ENCODE measurements at places on chromosomes 3 and 15.

DNA sequence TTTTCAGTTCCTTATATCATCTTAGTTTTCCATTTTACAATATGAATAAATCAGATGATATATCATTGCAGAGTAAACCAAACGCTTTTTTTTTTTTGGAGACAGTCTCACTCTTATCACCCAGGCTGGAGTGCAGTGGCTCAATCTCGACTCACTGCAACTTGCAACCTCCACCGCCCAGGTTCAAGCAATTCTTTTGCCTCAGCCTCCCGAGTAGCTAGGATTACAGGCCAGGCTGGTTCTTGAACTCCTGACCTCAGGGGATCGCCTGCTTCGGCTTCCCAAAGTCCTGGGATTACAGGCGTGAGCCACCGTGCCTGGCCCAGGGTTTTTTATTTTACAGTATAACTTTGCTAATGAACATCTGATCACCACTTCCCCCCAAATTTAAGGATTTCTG, 5.9 kb upstream of the EBLN2 start:
- DNase-seq = no peak

GRCh38 chr3:170811515-170811914, 58.5 kb downstream of the RPL22L1 start:
- no peak for DNase-seq

DNA sequence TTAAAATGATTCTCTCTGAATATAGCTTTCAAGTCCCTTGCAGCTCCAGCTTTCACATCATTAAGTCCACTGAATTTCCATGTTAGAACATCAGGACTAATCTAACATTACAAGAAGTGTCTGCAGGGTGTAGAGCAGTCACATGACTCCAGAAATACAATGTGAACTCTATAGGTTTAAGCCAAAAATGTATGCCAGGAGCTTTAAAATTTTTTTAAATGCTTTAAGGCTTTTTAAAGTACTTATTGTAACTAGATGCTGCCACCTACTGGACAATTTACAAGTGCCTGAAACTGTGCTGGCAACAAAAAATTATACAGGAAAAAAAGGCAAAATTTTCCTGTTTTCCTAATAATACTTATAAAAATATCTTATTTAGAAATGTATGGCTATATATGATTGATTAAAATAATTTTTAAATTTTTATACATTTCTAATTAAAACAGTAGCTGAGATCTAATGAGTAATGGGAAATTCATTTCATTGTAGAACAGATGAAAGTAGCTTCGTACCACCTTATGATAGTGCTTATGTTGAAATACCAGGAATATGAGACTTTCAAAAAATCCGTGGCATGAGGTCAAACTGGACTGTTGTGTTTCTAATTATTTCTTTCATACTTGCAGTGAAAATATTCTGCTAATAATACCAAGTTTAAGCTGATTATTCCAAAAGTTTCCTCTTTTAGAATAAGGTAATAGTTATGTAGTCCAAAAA, 25.7 kb downstream of the FSIP1 start:
- peak; percentile 58 for DNase-seq

DNA sequence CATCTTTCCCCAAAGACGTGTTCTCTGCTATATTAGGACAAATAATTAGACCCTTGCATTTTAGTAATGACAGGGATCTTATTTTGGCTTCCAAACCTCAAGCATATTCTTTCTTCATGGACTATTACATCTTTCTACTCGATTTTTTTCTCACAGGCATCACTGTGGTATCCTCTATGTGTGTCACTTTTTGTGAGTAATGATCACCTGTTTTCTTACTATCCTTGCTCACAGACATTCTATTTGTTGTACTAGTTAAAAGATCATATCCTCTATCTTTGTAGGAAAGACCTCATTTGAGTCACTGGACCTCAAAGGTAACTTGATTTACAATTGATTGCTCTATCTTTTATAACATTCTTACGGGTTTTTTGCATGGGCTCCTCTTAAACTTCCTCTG, 6.8 kb downstream of the C3orf80 start:
- DNase-seq = no peak

DNA sequence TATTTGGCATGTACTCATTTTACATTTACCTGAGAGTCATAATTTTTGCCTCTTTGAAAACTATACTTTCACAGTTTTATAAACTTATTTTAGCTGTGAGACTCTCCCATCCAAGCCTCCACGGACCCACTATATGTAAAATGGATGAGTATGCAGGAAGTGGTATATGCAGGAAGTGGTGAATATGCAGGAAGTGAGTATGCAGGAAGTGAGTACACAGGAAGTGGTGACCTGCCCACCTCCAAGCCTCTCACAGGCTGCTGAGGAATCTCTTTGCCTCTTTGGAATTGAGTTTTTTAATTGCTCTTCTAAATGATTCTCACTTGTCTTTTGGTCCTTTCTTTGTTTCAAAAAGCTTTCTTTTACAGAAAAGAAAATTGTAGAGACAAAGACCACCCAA, 85.2 kb downstream of the KBTBD8 start:
- peak; percentile 61 for DNase-seq

DNA sequence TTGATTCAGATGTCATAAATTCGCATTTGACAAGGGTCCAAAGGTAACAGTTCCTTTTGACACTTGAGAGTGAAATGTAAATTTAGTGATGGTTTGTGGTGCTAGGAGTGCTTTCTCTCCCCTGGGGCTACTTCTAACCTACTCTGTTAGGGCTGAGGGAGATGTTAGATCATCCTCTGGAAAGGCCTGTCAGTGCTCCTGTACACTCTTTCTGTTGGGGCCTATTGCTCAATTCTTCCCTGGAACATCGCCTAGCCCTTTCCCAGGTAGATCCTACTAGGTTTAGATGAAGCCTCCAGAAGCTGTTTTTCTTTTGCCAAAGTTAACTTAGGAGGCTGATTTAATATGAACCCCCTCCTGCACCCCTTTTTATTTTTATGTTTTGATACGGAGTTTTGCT, 1.4 kb downstream of the PCCB start:
- no peak for DNase-seq

DNA sequence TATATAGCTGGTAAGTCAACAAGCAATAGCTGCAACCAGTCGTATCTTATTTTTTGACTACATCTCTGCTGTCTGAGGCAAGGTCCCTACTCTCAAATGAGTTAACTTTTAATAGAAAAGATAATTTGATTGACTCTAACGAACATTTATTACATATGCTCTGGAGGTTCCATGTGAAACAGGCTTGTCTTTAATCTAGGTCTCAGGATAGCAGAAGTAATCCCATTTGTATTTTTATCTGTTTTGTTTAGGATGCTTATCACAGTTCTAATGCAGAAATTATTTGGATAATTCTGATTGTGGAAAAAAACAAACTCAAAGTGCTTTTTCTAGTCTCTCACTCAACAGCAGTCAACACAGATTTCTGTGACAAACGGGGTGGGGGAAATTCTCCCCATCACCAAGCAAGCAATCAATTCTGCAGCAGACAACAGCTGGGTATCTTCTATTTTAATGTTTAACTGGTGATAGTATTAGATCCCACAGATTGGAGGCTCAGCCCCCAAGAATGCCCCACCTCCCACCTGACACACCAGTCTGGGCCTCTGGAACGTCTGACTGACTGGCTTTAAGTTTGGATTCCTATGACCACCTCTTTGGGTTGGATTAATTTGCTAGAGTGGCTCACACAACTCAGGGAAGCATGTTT, 58.8 kb downstream of the ITPR1 start:
- no peak for DNase-seq

Data from AML-193 (cell line).